Esophagus squamous epithelium (tissue), 5 donors: ENCODE measurements at places on chromosomes 3 and 15.

DNA sequence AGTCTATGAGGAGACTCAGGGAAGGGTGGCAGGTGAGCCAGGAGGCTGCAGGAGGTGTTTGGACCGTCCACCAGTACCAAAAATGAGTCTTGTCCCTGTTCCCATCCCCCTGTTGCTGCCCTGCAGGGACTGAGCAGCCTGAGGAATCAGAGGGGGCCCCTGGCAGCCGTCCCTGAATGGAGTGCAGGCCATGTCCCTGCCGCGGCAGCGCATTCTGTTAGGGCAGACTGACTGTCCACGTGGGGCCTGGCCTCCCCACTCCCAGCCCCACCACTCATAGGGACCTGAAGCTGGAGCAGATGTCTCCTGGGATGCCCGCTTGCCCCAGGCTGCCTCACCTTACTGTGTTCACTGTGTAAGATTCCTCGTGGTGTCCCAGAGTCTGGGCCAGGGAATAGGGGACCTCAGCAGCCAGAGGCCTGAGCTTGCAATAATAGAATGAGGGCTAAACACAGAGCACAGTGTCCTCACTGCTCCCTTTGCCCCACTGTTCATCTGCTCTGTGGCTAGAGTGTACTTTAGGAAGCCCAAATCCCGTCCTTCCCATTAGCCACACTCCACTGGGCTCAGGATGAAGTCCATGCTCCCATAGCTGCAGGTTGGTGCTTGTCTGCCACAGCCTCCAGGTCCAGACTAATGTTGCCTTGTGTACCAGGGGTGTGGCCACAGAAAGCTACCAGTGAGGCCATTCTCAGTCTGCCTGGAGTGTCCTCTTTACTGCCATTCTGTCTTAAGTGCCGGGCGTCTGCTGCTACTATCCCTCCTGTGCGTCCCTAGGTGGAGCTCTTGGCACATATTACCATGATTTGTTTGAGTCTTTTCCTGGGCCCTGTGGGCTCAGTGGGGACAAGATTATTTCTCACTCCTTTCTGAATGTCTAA lies 63.2 kb downstream of the HCN4 start:
- no peak for DNase-seq

DNA sequence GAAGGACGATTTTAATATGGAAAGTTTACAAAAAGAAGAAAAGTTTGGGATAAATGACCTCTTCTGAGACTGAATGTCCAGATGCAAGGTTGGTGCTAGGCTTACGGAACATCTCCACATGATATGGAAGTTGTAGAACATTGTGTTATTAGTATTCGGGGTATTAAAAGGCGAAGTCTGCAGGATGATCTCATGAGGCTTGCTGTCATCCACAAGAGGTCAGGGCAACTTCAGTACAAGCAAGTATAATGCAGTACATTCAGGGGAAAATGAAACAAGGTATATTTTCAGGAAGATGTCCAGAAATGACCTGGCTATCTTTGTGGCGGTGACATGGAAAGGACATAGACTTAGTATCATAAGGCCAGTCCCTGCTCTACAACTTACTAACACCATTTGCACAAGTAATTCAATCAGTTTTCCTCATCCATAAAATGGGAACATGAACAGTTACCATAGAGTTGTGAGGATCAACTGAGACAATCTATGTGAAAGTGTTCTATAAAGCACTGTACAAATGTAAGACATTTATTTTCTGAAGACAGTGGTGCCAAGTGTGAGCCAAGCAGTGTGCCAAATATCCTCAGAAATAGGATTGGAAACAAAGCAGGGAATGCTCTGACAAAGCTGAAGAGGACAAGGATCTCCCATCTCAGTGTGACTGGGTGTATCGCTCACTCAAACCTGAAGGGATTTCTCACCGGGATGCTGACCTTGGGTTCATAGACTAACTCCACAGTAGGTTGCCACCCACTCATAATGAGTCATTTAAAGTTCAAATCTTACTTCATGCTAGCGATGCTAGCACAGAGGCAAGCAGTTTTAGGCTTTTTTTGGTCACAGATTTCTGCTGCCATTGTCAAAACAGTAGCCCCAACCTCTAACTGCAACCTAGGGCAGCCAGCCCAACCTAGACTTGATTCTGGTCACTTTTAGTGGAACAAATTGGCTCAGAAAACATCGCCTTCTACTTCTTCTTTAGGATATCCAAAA lies 118.3 kb downstream of the TIGIT start:
- DNase-seq, result no peak

GRCh38 chr3:190159902-190160435 lies 39.3 kb upstream of the P3H2 start:
- no peak for DNase-seq

- DNase-seq, result no peak
These were observed 1.3 kb downstream of the GREM1 start for GRCh38 chr15:32718821-32719716.
